Caco-2 (cell line): ENCODE measurements at places on chromosomes 1 and 21. TPM values are rescaled to one million over a fixed set of nuclear protein-coding genes. Genes with fewer than 3 reads are reported as not detected.

Gene TFF2
- total RNA-seq = 1.2 and 3.4 TPM in 2 replicates

Gene ST6GALNAC3
- 16.0 and 17.5 TPM in 2 replicates for total RNA-seq

Gene FNDC10
- 13.6 and 15.6 TPM in 2 replicates for total RNA-seq

Gene CYYR1
- not detected in 2 replicates for total RNA-seq

Gene LRRIQ3
- 0.16 and 0.23 TPM in 2 replicates for total RNA-seq

Gene STUM
- 1.7 and 1.9 TPM in 2 replicates for total RNA-seq

Gene XCL2
- total RNA-seq = not detected in 2 replicates

Gene KMO
- total RNA-seq = not detected in 2 replicates

Gene CCDC18
- 7.1 and 10.3 TPM in 2 replicates for total RNA-seq

Gene AJAP1
- total RNA-seq = not detected in 2 replicates

Gene TDRD5
- total RNA-seq = 0.52 and 0.72 TPM in 2 replicates

Gene OLIG2
- total RNA-seq = not detected in 2 replicates

Gene C2CD4D
- 0.23 and 0.60 TPM in 2 replicates for total RNA-seq

Gene RCSD1
- not detected in 2 replicates for total RNA-seq

Gene BCAN
- total RNA-seq = not detected in 2 replicates

Gene TMPRSS15
- total RNA-seq = not detected in 2 replicates

Gene SH2D5
- 2.8 and 3.5 TPM in 2 replicates for total RNA-seq

Gene MRPL24
- 52.6 and 54.2 TPM in 2 replicates for total RNA-seq

Gene KPRP
- total RNA-seq = not detected in 2 replicates

Gene ZSWIM5
- 0.49 and 0.54 TPM in 2 replicates for total RNA-seq

Gene TMCC2
- 0.60 and 0.91 TPM in 2 replicates for total RNA-seq

Gene ATP1A4
- total RNA-seq = not detected in 2 replicates

Gene TAS1R2
- total RNA-seq = not detected in 2 replicates

Gene OR2W3
- total RNA-seq = not detected in 2 replicates

Gene MMEL1
- total RNA-seq = not detected in 2 replicates

Gene SPATA6
- total RNA-seq = 1.8 and 2.6 TPM in 2 replicates

Gene AMY1A
- total RNA-seq = not detected in 2 replicates

Gene TMOD4
- total RNA-seq = 0.84 and 1.3 TPM in 2 replicates

Gene NUDT4B
- 0.70 TPM in 1 of 2 replicates, not detected in the other for total RNA-seq

Gene C1orf216
- 6.6 and 8.1 TPM in 2 replicates for total RNA-seq

Gene MNDA
- not detected in 2 replicates for total RNA-seq

Gene SPOCD1
- 0.26 and 0.66 TPM in 2 replicates for total RNA-seq

Gene IGSF9
- 19.6 and 21.2 TPM in 2 replicates for total RNA-seq

Gene ADCY10
- 1.3 and 1.7 TPM in 2 replicates for total RNA-seq
